ENCODE measurements at places on chromosomes 2 and 18.

- H3K4me3 ChIP-seq, result no peak overlapping the region
- H3K27ac ChIP-seq, result no peak overlapping the region
- H3K36me3 ChIP-seq, result peaks cover 22% of the 10 kb centered on the region
- no peaks in the 10 kb centered on the region for H3K27me3 ChIP-seq
- ATAC-seq, result no peak
Measured at GRCh38 chr2:138396843-138397242, 104.7 kb upstream of the SPOPL start.

- H3K36me3 ChIP-seq, result no peaks in the 10 kb centered on the region
- no peak overlapping the region for H3K27ac ChIP-seq
- H3K4me1 ChIP-seq, result no peaks in the 10 kb centered on the region
Measured at GRCh38 chr2:238127165-238128060, 11.1 kb upstream of the KLHL30 start.

- ATAC-seq, result no peak
- H3K27ac ChIP-seq, result peak overlapping the region; percentile 72
- no peaks in the 10 kb centered on the region for H3K36me3 ChIP-seq
- peaks cover 19% of the 10 kb centered on the region for H3K4me1 ChIP-seq
Measured at GRCh38 chr2:38601463-38602135, 1.1 kb downstream of the HNRNPLL start.

DNA sequence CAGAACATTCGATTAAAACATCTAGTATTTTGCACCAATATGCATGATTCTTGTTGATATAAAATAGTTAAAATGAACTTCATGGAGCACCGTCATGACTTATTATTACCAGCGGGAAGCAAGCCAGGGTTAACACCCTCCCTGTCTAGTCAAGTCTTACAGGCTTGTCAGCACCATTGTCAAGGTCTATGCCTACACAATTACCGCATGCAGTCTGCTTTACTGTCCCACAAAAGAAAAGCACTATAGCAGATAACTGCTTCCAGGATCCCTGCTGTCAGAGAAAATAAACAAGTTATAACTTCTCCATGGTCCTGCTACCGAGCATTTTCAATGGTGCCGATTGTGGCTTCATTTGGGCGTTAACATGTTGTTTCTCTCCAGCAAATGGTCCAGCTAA lies 968.0 kb upstream of the FAM98A start:
- H3K27me3 ChIP-seq, result no peaks in the 10 kb centered on the region
- H3K4me3 ChIP-seq, result no peak overlapping the region
- no peaks in the 10 kb centered on the region for H3K36me3 ChIP-seq
- no peaks in the 10 kb centered on the region for H3K4me1 ChIP-seq
- ATAC-seq, result no peak

DNA sequence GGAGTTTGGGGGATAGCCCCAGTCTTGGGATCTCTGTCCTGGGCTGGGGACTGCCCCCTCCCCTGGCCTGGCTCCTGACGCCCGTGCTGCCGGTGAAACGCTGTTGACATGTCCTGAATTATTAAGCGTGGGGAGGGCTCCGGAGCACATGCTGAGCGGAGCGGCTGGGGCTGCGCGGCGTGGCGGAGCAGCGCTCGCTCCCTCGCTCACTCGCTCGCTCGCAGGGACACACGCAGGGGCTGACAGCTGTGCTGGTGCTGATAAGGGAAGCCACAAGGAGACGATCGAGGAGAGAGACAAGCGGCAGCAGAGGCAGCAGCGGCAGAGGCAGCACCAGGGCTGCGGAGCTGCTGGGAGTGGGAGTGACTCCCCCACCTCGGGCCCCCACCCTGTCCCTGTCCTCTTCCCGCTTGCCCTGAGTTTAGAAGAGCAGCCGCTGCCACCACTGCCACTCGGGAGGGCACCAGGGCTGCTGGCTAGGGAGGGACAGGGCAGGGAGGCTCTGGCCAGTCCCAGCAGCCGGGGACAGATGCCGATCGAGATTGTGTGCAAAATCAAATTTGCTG lies at the start of gene ASIC4:
Gene ASIC4, plus strand, starts transcription at position 287 of the 566 bp plus-strand sequence. Its CDS starts 243 bp downstream, at position 530.
- no peak within 1 kb of the TSS for H3K4me3 ChIP-seq
- H3K36me3 ChIP-seq, result no peaks in the 10 kb centered on the region
- H3K27me3 ChIP-seq, result peaks cover 100% of the 10 kb centered on the region
- ATAC-seq, result no peak
- H3K4me1 ChIP-seq, result peaks cover 41% of the 10 kb centered on the region

GRCh38 chr2:239212929-239213642 lies 187.7 kb downstream of the HDAC4 start:
- H3K36me3 ChIP-seq, result peaks cover 10% of the 10 kb centered on the region
- peaks cover 34% of the 10 kb centered on the region for H3K4me1 ChIP-seq
- H3K4me3 ChIP-seq, result no peak overlapping the region
- no peak for ATAC-seq
- peaks cover 13% of the 10 kb centered on the region for H3K27me3 ChIP-seq

GRCh38 chr2:83172841-83173240 lies 1286.2 kb downstream of the SUCLG1 start:
- no peak overlapping the region for H3K27ac ChIP-seq
- H3K36me3 ChIP-seq, result no peaks in the 10 kb centered on the region
- ATAC-seq, result no peak
- no peak overlapping the region for H3K4me3 ChIP-seq
- H3K4me1 ChIP-seq, result no peaks in the 10 kb centered on the region

- peaks cover 20% of the 10 kb centered on the region for H3K36me3 ChIP-seq
- H3K4me1 ChIP-seq, result peaks cover 21% of the 10 kb centered on the region
- H3K27me3 ChIP-seq, result no peaks in the 10 kb centered on the region
- H3K4me3 ChIP-seq, result no peak overlapping the region
- peak overlapping the region; percentile 69 for H3K27ac ChIP-seq
Measured at GRCh38 chr2:223760838-223761502, 76.4 kb downstream of the AP1S3 start.

DNA sequence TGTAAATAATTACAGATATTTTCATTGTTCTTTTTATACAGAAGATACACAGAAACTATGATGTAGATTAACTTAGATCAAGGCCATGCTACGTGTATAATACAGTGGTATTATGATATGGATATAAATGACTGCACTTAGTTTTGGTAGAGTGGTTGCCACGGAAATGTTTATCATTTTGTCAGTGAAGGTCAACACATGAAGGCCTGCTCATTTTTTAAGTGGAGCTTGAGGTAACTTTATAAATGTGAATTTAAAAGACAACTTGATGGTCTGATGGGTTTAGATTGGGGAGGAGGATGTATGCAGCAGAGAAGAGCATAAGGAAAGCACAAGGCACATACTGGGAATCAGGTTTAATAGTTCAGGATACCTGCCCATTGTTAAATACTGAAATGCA lies 14.4 kb upstream of the BBS5 start:
- ATAC-seq, result no peak
- no peaks in the 10 kb centered on the region for H3K36me3 ChIP-seq
- H3K4me3 ChIP-seq, result no peak overlapping the region

DNA sequence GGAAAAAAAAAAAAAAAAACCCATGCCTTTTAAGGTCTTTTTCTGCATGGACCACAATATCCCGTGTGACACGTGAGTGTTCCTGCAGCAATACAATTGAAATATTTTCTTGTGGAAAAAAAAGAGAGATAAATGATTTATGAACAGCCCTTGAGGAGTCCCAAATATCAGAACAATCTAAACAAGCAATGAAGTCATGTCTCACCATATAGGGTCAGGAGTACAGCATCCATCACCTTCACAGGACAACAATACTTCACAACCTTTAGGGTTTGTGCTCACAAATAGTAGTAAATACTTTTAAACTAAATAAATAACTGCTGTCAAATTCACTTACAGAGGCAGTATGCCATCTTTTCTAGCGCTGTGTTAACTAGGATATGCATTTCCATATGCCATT lies 87.9 kb downstream of the ZEB2 start:
- no peak for ATAC-seq
- H3K4me1 ChIP-seq, result peaks cover 17% of the 10 kb centered on the region
- H3K36me3 ChIP-seq, result peaks cover 20% of the 10 kb centered on the region
- H3K27me3 ChIP-seq, result no peaks in the 10 kb centered on the region
- no peak overlapping the region for H3K27ac ChIP-seq
- H3K4me3 ChIP-seq, result no peak overlapping the region

DNA sequence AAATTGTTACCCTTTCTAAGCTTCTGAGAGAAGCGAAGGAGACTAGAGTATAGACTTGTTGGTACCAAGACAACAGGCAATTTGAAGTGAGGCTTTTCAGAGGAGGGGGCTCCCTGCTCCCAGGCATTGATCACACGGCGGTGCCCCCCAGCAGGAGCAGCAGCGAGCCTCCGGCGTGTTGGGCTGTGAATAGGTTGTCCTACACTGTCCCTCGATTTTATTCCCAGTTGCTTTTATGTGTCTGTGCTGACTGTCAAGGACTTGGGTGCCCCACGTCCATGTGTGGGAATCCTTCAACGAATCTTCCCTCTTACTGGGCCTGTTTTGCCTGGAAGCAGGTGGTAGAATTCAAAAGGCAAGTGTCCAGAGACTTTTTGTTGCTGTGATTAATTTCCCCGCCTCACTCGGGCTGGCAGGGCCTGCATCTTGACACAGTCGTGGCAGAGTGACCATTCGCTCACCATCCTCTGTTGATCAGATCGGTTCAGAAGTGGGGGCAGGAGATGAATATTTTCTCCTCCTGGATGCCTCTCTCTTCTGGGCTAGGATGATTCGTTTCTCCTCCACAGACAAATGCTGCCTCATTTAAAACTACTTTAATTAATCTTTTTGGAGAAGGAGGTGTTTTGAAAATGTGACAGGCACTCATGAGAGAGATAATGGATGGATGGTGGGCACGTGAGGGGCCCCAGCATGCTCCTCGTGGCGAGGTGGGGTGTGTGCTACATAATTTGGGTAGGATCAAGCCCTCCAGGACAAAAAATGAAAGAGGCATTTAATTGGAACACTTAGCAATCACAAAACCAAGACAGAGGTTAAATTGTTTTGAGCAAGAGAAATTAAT lies 77.6 kb downstream of the SMIM21 start:
- peaks cover 11% of the 10 kb centered on the region for H3K27me3 ChIP-seq
- no peak overlapping the region for H3K4me3 ChIP-seq
- H3K36me3 ChIP-seq, result peaks cover 6% of the 10 kb centered on the region
- H3K27ac ChIP-seq, result no peak overlapping the region

- no peaks in the 10 kb centered on the region for H3K36me3 ChIP-seq
- H3K4me1 ChIP-seq, result no peaks in the 10 kb centered on the region
- no peak overlapping the region for H3K4me3 ChIP-seq
- ATAC-seq, result no peak
- no peak overlapping the region for H3K27ac ChIP-seq
Measured at GRCh38 chr2:151033271-151034248, 228.1 kb downstream of the RBM43 start.

DNA sequence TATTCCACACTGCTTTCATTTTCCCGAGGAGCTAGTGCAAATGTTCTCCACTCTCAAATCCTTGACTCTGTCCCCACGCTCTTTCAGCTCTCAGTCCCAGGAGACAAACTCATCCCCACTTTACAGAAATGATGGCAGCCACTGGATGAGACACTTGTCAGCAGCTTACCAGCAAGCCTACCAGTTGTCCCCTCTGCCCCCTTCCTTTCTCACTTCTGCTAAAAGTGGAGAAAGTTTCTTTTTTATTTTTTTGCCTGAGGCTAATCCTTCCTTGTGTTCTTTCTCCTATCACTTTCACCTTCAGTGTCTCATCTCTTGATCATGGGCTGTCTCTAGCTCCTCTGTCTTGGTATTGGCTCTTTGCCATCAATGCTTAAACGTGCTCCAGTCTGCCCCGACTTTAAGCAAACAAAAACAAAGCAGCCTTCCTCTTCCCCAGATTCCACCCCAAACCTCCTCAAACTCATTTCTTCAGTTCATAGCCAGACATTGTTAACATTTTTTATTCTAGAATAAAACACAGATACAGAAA lies 64.5 kb downstream of the TTC32 start:
- H3K4me1 ChIP-seq, result peaks cover 23% of the 10 kb centered on the region
- ATAC-seq, result no peak
- H3K36me3 ChIP-seq, result no peaks in the 10 kb centered on the region
- H3K4me3 ChIP-seq, result no peak overlapping the region
- peaks cover 42% of the 10 kb centered on the region for H3K27me3 ChIP-seq

- peaks cover 13% of the 10 kb centered on the region for H3K36me3 ChIP-seq
- no peak overlapping the region for H3K4me3 ChIP-seq
- H3K27me3 ChIP-seq, result peaks cover 17% of the 10 kb centered on the region
- peaks cover 19% of the 10 kb centered on the region for H3K4me1 ChIP-seq
Measured at GRCh38 chr18:76385681-76385975, 109.4 kb downstream of the ZNF516 start.

DNA sequence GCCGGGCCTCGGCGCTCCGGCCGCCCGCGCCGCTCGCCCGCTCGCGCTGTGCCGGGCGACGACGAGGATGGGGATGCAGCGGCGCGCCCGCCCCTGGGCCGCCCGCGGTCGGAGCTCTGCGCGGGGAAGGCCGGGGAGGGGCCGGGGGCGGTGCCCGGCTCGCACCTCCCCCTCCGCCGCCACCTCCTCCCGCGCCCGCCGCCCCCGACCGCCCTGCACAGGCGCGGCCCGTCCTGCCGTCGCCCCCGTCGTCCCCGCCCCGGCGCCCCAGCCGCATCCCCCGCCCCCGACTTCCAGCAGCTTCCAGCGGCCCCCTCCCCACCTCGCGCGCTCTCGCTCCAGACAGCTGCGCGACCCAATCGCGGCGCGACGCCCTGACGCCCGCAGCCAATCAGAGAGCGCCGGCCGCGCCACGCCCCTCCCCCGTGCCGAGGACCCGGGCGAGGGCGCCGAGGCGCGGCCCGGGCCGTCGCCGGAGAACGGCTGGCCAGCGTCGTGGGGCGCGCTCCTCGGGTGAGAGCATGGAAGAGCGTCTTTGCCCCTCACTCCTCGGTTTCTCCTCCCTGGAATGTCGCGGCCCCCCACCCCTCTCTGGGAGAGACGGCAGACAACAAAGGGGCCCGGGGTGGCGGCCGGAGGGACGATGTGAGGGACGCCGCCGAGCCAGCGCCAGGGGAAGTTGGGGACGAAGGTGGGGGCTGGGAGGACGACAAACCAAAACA lies at the start of gene MBOAT2:
Gene MBOAT2, minus strand, starts transcription at position 69 of the 722 bp plus-strand sequence. CDS start 70 bp downstream, outside the sequence.
- H3K27ac ChIP-seq, result peak within 1 kb of the TSS; percentile 40
- H3K36me3 ChIP-seq, result no peaks in the 10 kb centered on the region
- H3K27me3 ChIP-seq, result peaks cover 12% of the 10 kb centered on the region
- peak; percentile 93 for ATAC-seq
- H3K4me1 ChIP-seq, result peaks cover 6% of the 10 kb centered on the region
- peak within 1 kb of the TSS; percentile 78 for H3K4me3 ChIP-seq

DNA sequence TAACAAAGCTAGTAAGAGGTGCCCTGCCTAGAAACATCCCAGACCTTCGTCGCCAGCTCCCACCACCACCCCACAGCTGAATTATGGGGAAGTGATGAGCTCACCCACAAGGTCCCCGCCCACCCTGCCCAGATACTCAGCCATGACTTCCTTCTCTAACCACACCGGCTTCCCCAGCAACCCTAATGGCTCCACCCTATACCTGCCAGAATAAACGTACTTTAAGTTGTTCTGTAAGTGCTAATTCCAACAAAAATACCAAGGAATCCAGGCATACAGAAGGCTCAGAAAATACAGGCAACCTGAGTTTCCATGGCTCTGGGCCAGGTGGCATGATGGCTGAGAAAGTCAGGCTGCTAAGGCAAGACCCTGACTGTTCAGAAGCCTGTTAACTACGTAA lies 39.1 kb downstream of the TMEM163 start:
- H3K4me1 ChIP-seq, result peaks cover 65% of the 10 kb centered on the region
- H3K27me3 ChIP-seq, result no peaks in the 10 kb centered on the region
- no peaks in the 10 kb centered on the region for H3K36me3 ChIP-seq
- H3K27ac ChIP-seq, result peak overlapping the region; percentile 30
- peak overlapping the region; percentile 57 for H3K4me3 ChIP-seq
